ENCODE measurements at places on chromosomes 1 and 21. TPM values are rescaled to one million over a fixed set of nuclear protein-coding genes. Genes with fewer than 3 reads are reported as not detected.

- DNase-seq: no peak
Measured at GRCh38 chr21:39119891-39120290, 63.4 kb downstream of the PSMG1 start.

DNA sequence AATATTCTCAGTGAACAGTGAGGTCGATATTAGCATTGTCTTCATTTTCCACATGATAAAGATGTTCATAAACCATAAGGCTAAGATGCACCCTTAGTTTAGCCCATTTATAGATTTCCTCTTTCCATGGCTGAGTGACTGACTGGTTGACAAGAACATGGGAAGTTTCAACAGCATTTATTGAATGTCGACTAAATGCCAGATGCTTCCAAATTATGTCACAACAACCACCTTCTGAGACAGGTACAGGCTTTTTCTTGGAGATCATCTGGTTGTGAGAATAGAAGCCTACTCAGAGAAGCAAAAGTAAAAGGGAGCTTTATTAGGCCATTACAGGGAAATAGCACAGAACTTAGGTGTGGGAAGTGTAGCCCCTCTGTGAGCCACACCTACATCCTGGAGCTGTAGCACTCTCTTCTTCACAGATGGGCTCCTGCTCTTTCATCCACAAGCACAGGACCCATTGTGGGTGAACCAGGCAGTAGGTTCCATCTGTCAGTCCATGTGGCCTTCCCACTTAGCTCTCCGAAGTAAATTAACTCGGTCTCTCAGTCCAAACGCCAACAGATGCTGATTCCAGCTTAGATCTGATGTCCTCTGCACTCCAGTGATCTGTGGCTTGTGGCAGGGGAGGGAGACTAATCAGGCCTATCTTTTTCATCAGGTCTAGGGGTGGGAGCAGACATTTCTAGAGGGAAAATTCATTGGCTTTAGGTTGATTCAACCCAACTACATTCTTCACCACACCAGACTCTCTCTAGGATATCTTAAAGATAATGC lies 14.3 kb downstream of the ATP2B4 start:
- DNase-seq: no peak

DNA sequence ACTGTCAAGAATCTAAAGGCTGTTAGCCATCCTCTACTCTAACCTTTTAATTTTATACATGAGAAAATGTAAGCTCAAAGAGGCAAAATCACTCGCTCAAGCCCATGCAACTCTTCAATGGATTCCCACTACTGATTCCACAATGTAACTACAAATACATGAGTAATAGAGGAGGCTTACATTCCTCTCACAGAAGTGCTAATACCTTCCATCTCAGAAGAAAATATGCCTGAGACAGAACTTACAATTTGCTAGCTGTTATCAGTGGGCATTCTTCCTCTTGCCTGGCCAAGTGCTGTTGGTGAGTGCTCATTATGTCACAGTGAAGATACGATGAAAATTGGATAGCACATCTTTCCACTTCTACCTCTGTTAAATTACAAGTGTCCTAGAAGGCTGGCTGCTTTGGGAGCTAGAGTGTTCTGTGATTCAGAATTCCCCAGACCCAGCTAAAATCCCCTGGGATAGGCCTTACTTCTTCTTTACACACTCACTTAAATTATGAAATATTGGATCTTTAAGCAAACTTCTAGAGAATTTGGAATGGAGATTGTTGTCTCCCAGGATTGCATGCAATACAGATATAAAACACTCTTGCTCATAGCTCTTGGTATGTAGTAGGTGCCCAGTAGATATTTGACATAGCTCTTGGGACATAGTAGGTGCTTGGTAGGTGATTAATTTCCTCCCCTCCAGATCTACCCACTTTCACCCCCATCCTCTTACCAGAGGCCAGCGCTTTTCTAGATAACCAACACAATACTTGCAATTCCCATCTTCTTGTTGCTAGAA lies 24.1 kb downstream of the BCL9 start:
- no peak for DNase-seq

DNA sequence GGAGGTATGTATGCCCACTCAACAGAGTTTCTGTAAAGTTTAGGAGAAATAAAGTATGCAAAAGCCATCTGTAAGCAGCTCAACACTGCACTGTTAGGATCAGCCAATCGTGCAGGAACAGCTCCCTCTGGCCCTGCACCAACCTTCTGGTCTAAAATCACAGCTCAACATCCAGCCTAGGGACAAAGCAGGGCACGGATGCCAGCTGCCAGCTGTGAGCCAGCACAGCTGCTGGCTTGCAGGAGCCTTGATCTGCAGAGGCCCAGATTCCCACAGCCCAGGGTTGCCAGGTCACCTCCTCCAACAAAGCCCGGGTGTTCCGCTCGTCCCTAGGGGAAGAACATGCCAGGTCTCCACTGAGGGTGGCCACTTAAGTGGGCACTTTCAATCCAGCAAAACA lies 8.6 kb downstream of the ACOT7 start:
- DNase-seq: peak; percentile 83

- no peak for DNase-seq
Measured at GRCh38 chr1:205189131-205189530, 22.4 kb downstream of the DSTYK start.

- DNase-seq: no peak
Measured at GRCh38 chr1:58293388-58293787, 253.1 kb downstream of the OMA1 start.

The RPF1 gene
- total RNA-seq: 34.7 TPM

The TP73 gene
- total RNA-seq: 0.71 TPM

The APCS gene
- total RNA-seq: not detected

The PAQR7 gene
- 5.8 TPM for total RNA-seq

The MASP2 gene
- total RNA-seq: not detected

The PLA2G5 gene
- 0.13 TPM for total RNA-seq
